Activated CD8-positive, alpha-beta memory T cell treated with anti-CD3 and anti-CD28 coated beads for 1 hour (primary cell): ENCODE measurements at places on chromosomes 11 and 22.
A peak's percentile ranks its signal among the peaks of the same experiment; 100 is the strongest.

DNA sequence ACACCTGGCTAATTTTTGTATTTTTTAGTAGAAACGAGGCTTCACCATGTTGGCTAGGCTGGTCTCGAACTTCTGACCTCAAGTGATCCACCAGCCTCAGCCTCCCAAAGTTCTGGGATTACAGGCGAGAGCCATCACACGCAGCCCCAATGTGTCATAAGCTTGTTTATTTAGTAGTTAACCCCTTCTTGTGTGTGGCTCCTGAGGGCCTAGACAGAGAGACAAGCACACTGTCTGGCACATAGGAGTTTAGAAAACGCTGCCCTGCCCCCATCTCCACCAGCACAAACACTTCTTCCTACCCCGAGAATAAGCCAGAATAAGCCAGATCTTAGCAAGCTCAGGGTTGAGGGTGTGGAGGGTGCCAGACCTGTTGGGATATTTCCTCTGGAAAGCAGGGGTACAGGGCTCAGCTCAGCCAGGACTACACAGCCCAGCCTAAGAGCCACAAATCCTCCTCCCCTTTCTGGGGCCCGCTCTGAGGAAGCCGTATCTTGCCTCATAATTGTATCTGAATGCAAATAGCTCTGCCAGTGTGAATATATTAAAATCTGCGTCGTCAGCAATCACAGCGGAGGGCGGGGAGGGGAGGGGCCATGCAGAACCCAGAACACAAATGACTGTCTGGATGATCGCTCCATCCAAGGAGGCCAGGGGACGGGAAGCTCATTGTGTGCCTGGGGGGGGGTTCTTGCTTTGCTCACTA, 247.3 kb downstream of the MN1 start:
- DNase-seq: no peak

DNA sequence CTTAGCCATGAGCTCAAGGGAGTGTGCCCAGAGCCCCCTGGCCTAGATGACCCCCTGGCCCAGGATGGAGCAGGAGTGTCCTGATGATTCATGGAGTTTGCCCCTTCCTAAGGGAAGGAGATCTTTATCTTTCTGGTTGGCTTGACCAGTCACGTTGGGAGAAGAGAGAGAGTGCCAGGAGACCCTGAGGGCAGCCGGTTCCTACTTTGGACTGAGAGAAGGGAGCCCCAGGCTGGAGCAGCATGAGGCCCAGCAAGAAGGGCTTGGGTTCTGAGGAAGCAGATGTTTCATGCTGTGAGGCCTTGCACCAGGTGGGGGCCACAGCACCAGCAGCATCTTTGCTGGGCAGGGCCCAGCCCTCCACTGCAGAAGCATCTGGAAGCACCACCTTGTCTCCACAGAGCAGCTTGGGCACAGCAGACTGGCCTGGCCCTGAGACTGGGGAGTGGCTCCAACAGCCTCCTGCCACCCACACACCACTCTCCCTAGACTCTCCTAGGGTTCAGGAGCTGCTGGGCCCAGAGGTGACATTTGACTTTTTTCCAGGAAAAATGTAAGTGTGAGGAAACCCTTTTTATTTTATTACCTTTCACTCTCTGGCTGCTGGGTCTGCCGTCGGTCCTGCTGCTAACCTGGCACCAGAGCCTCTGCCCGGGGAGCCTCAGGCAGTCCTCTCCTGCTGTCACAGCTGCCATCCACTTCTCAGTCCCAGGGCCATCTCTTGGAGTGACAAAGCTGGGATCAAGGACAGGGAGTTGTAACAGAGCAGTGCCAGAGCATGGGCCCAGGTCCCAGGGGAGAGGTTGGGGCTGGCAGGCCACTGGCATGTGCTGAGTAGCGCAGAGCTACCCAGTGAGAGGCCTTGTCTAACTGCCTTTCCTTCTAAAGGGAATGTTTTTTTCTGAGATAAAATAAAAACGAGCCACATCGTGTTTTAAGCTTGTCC, 14.3 kb downstream of the ADORA2A start:
- DNase-seq: no peak

- DNase-seq: no peak
Observed at GRCh38 chr11:2772544-2773031, 72.8 kb upstream of the KCNQ1OT1 start.

DNA sequence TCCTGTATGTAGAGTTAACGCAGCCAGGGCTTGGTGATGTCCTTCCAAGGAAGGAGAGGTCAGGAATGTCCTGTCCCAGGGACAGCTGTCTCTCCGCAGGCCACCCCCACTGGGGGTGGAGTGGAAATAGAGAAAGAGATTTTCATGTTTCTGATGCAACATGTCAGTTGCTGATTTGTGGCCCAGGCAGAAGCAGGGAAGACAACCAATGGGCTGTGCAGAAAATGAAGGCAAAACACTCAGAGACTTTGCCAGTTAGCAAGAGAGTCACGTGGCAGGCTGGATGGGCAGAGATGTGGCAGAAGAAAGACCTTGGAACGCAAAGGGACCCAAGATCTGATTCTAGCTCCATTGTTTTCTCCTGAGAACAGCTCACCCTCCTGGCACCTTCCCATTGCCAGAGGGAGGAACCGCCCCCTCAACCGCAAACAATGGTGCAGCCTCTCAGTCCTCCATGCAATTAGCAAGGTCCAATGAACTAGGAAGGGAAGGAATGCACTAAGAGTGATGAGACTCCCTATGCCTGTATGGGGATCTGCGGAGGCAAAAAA, 71.0 kb downstream of the SYN3 start:
- DNase-seq: no peak

DNA sequence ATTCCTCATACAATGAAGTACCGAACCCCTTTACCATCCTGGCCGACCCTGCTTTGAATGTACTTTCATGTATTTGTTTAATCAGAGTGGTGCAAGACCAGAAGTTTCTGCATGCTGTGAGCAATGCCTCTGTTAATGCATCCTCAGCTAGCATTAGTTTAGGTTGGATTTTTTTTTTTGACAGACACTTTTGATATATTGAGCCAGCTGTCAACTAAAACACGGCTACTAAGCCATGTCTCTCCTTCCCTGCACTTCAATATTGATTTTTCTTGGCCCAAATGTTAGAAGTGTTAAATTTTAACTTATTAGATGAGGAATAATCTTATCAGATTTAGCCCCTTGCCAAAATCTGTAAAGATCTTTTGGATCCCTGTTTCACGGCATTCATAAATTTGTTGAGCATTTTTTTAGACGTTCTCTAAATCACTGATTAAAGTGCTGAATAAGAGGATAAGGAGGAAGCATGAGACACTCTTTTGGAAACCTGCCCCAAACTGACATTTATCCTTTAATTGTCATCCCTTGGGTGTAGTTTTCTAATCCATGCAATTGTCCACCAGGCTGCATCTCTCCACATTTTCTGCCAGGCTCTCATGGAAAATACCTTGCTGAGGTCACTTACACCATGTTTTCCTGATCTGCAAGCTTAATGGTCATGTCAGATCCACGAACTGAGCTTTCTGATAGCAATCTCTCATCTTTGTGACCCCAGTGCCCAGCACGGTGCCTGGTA, 130.7 kb downstream of the FEZ1 start:
- DNase-seq: no peak

DNA sequence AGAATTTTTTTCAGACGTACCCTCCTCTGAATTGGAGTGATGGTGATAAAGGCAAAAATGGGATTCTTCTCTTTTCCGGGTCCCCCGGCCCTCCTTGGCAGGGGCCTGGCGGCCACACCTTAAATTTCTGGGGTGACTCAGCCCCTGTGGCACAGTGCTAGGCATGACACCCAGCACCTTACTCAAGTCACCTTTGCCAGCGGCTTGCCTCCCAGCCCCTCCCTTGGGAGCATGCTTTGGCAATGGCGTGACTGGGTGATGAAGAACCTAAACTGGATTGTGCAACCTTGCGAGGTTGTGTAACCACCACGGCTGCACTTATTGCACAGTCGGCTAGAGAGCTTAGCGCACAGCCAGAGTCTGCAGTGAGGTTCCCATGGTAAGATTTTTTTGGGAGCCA, 16.2 kb upstream of the LDLRAD3 start:
- no peak for DNase-seq

DNA sequence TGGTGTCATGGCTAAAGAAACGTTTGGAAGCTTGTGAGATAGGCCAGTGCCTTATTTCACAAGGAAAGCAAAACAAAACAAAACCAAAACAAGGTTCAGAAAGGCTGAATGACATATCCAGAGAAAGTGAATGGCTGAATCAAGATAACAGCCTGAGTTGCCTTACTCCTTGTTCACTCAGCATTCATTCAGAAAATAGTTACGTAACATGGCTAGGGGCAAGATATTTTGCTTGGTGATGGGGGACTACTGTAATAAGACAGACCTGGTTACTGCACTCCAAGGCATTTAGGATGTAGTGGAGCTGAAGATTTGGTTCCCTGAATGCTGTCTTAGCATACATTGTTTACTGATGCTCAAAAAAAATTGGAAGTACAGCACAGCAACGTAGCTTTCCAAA, 47.7 kb downstream of the C11orf91 start:
- no peak for DNase-seq

GRCh38 chr22:49953027-49953679, 7.4 kb upstream of the PIM3 start:
- no peak for DNase-seq

GRCh38 chr11:95231881-95232605, 1.0 kb upstream of the SESN3 start:
- no peak for DNase-seq

DNA sequence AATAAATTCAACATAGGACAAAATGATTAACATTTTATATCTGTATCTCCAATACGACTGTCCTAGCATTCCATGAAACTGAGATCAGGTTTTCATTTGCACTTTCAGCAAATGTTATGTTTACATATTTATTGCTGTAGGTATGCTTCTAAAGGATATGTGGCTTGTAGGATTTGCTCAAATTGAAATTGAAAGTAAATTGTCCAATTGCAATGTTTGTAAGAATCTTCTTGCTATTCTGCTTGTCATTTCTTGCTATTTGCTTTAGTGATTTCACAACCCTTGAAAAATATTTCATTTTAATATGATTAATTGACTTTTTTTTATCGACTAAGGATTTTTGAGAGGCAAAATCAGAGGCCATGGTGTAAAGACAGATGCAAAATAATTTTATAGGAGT, 904.2 kb upstream of the RAG2 start:
- no peak for DNase-seq

GRCh38 chr22:38286915-38287669, 14.3 kb upstream of the TMEM184B start:
- DNase-seq: no peak

DNA sequence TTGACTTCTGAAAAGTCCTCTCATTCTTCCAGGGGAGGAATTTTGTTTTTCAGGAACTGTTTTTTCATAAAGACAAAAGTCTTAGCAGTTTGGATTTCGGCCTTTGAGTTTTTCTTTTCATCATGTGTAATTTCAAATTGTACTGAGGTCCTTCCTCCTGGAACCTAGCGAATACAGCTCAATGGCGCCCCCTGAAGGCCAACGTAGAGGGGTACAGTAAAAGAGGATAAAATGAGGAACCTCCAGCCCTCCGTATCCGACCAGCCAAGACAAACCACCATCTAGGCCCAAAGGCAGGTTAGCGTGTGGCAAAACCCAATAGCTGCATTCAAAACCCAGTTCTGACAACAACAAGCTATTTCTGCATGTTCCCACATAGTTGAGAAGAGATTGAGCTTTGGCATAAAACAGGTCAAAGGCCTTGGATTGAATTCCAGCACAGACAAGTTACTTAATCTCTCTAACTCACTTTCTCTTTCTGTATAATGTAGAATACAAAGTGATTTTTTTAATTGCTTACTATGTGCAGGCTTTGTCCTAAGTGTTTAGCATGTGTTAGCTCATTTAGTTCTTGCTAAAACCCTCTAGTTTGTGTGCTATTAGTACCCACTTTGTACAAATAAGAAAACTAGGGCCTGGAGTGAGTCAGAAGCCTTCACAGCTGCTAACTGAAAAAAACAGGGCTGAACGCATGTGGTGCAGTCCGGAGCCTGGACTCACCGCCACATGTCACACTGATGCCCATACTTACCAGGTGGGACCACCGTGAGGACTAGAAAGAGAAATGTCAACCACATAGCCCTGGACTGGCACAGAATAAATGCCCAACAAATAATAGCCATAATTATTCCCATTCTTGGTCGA, 43.2 kb upstream of the ETS1 start:
- DNase-seq: peak; percentile 91

DNA sequence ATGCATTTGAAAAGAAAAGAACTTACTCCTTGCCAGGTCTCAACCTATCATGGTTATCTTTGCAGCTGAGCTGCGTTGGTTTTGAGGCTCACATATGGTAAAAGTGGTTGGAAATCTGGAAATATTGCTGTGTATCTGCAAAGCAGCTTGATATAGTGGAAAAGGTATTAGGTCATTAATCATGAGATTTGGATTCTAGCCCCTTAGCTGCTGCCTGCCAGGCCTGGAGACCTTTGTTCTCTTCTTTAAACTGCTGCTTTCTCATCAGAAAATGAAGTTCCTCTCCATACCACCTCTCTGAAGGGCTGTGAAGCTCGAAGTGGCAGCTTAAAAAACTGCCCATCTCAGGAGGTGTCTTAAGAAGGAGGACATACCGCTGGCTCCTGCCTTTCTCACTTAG, 5.7 kb downstream of the PPARA start:
- no peak for DNase-seq

- DNase-seq: no peak
Observed at GRCh38 chr11:3880724-3881123, 25.3 kb downstream of the STIM1 start.

GRCh38 chr11:60872124-60872960, 5.0 kb downstream of the ZP1 start:
- no peak for DNase-seq

- DNase-seq: no peak
Observed at GRCh38 chr11:23755076-23755475, 741.8 kb upstream of the LUZP2 start.

- DNase-seq: no peak
Observed at GRCh38 chr11:126332221-126332711, 23.2 kb upstream of the ST3GAL4 start.

GRCh38 chr11:30983776-30984441, 385.6 kb downstream of the DCDC1 start:
- no peak for DNase-seq

DNA sequence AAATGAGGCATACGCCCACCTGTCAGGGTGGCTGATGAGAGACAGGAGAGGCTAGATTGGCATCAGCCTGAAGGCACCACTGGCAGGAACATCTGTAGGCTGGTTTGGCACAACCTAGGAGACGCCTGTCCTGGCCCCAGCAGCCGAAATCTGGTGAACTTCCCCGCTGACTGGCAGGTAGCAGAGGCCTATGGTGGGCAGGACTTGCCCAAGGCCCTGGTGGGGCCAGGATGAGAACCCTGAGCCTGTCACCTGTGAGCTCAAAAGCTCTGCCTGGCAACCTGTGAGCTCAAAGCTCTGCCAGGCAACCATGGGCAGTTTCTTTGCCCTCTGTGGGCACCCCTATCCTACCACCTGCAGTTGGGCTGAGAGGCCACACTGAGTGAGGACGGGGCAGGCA, 2.5 kb downstream of the DERL3 start:
- DNase-seq: no peak
